ENCODE measurements at places on chromosomes 7 and 10.
A peak's percentile ranks its signal among the peaks of the same experiment; 100 is the strongest.

DNA sequence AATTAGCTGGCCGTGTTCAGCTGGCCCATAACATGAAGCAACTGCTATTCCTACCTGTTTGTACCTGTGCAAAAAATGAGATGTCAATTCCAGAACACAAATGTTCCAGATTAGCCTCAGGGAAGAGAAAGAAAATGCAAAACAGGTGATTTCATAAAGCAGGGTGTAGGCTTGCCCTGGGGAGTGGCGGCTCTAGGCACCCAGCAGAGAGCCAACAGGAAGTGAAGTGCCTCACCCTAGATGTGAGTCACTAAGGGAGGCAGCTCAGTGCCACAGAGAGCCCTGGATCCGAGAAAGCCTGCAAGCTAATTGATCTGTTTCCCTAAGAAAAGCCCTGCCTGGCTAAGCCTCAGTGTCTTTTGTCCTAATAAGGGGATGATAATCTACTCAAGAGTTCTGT lies 240.0 kb downstream of the ARHGAP21 start:
- DNase-seq = peak; percentile 18

- no peak for DNase-seq
These were observed 191.3 kb downstream of the CUX1 start for GRCh38 chr7:102008535-102009262.

- no peak for DNase-seq
These were observed 7.6 kb downstream of the ATP5F1C start for GRCh38 chr10:7795605-7796004.

GRCh38 chr7:138374119-138374693 lies 85.9 kb upstream of the TRIM24 start:
- no peak for DNase-seq

DNA sequence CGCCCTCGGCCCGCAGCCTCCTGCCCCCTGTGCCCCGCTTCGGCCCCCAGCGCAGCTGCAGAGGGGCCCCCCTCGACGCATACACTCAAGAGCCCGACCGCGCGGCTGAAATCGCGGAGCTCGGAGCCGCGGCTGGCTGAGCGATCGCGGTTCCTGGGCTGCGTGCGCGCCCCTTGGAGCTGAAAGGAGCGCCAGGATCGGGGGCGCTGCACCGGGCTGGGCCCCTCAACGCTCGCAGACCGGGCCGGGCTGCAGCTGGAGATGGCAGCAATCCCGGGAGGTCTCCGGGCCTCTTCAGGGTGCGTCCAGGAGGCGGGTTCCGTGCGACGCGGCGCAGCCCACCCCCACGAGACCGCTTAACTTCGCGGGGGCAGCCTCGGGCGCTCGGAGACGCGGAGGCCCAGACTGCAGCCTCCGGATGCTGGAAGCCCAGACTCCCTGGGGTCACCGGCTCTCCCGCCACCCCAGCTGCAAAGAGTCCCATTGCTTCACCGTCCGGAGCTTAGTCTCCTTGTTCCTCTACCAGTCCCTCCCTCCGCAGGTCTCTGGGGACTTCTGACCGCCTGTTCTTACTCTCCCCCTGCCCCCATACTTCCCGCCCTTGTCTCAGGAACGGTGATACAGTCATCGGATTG lies 73.0 kb upstream of the LRRC4 start:
- DNase-seq = no peak

GRCh38 chr10:49323171-49323895 lies 24.4 kb downstream of the C10orf71 start:
- DNase-seq = no peak

GRCh38 chr7:116298576-116298975 lies 88.2 kb downstream of the TES start:
- no peak for DNase-seq

GRCh38 chr10:123398180-123398591 lies 244.0 kb downstream of the BUB3 start:
- no peak for DNase-seq

GRCh38 chr10:14723052-14723689 lies 51.5 kb downstream of the FAM107B start:
- DNase-seq = peak; percentile 9

DNA sequence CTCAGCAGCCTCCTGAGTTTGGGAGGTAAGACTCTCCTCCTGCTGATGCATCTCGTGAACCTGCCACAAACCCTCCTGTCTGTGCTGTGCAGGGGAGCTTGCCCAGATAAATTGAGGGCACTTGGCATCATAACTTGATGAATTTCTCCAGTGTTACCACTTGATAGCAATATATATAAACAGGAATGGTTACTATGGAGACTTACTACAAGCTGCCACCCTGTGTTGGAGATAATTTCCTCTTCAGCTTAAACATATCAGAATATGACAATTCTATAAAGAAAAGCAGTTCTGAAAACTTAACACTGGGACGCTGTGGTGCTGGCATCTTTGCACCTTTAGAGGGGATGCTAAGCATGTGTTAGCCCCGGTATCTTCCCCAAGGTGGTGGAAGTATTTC lies 14.9 kb downstream of the PFKFB3 start:
- DNase-seq = no peak

- DNase-seq = peak; percentile 63
These were observed 1.1 kb upstream of the GTF2I start for GRCh38 chr7:74656441-74656836.

DNA sequence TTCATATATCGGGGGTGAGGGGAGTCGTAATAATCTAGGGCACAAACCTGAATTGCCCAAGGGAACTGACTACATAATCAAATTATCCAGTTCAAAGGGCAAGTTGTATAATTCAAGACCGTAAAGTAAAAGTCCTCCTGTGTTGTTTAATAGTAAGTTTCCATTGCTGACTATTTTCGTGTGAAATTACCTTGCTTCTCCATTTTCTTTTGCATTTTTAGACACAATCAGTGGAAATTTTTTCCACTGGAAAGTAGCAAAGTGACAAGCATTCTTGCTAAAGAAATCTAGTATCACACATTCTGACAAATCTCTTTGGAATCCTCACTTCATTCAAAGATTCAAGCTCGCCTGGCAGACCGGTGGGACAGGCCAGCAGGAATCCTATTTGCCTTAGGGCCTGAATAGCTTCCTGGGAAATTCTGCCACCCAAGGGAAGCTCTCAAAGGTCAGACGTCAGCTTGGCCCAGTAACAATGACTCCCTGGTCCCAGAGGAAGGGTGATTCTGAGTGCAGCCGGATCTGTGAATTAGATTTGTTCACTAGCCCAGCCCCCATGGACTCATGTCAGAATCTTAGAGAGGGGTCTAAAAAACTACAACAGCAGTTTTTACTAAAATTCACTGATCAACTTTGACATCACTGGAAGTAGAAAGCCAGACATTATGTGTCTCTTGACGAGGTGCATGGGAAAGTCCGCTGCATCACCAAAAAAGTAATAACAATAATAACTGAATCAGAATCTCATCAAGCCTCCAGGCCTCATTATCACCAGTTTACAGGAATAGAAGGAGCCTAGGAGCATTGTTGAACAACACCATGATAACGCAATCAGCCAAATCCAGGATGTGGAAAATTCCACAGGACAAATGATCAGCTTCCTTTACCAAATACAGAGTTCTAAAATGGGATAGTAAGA lies 161.0 kb downstream of the SKIDA1 start:
- DNase-seq = no peak

DNA sequence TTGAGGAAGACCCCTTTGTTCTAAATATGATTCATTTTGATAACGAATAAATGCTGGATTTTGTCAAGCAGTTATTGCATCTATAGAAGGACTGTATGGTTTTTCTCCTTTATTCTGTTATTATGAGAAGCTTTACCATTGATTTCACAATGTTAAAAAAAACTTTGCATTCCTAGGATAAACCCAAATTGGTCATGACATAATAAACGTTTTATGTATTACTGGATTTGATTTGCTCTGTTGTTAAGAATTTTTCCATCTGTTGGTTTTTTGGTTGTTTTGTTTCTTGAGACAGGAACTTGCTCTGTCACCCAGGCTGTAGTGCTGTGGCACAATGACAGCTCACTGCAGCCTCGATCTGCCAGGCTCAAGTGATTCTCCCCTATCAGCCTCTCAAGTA lies 2.2 kb upstream of the DNA2 start:
- no peak for DNase-seq

DNA sequence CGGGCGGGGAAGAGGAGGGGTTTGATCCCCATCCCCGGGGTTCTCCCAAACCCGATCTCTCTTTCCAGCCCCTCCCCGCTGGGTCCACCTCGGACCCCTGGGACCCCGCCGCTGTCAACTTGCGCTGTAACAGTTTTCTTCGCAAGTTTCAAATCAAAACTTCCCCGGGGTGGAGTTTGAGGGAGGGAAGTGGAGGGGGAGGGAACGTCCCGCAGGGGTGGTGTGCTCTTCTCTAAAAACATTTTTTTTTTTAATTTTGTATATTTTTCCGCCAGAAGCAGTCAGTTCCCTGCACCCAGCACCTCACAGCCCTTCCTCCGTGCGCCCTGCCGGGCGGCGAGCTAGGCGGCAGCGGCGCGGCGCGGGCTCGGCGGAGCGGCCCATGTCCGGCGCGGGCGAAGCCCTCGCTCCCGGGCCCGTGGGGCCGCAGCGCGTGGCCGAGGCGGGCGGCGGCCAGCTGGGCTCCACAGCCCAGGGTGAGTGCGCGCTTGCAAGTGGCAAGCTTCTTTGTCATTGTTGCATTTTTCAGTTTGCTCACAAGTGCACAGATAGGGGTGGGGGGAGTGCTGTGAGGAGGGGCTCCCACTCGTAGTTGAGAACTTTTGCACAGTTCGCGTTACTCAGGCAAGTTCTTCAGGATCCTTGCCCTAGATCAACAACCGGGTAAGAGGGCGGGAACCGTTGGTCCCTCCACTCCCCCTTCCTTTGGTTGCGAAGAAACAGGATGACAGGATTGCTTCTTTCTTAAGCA lies 933 bp downstream of the MDFIC start:
- peak; percentile 65 for DNase-seq

DNA sequence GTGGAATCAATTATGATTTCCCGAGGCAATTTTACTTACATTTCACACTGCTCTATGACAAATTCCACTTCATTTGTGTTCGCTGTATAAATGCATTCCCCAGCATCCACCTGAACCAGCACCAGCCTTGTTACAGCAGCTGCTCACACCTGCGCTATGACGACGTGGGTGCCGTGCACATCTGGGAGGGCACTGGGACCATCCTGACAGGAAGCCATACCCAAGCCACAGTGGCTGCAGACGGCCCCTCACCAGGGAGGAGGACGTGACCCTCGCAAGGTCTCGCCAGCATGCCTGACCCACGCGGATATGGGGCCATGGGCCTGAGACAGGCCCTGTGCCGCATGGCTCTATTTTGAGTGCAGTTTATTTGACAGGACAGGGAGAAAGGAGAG lies 201.3 kb downstream of the MAD1L1 start:
- DNase-seq = no peak

GRCh38 chr7:43693687-43694398 lies 35.5 kb downstream of the COA1 start:
- no peak for DNase-seq

DNA sequence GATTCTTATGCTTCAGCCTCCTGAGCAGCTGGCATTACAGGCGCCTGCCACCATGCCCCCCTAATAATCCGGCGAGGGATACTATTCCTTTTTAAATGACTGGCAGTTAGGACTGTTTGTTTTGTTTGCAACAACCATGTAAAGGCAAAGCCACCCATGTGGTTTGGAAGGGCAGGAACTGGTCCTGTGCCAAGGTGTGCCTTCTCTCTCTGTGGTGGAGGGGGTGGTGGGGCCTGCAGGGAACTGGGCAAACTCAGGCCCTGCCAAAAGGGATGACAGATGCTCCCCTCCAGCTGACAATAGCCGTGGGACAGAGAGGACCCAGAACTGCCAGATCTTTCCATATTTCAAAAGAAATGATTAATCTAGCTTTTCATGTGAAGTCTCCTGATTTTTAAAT lies 23.5 kb upstream of the WAPL start:
- DNase-seq = no peak

- no peak for DNase-seq
These were observed 131.3 kb upstream of the NPVF start for GRCh38 chr7:25359471-25360059.

- no peak for DNase-seq
These were observed 151.4 kb downstream of the PTPN20 start for GRCh38 chr10:47062441-47063200.

DNA sequence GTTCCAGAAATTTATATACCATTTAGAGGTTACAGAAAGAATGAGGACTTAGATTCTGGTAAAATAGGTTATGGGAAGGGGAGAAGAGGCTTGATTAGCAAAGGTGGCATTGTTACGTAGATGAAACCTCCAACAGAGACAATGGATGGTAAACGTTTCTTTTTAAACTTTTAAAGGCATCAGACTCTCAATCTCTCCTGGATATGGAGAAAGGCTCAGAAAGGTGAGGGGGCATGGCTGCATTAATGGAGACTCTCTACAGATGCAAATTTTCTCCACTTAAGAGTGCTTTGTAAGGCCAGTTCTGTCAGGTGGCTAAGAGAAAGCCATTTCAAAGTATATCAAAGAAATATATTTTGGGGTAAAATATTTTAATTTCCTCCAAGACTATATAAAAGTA lies 240.9 kb upstream of the PTER start:
- DNase-seq = no peak

- no peak for DNase-seq
These were observed 494.9 kb upstream of the AKR1E2 start for GRCh38 chr10:4331150-4331549.

DNA sequence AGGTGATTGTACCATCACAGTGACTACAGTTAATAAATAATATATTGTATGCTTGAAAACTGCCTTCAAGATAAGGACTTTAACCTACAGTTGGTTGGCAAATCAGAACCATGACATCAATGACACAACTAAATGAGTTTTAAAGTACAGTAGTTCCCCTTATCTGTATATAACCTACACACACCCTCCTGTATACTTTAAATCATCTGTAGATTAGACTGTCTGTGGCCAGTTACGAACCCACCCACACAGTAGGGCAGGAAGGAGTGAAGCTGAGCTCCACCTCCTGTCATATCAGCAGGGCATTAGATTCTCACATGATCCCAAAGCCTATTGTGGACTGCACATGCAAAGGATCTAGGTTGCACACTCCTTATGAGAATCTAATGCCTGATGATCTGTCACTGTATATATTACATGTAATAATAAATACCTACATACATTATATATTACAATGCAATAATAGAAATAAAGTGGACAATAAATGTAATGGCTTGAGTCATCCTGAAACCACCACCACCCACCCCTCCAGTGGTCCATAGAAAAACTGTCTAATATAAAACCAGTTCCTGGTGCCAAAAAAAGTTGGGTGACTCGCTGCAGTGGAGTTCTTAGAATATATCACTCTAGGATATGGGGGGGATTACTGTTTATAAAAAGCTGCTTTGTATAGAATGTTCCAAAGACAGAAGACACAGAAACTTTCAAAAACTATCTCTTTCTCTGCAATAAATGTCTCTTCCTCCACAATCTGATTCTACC lies 5.6 kb downstream of the TPK1 start:
- no peak for DNase-seq

- no peak for DNase-seq
These were observed 668.2 kb upstream of the IGFBP3 start for GRCh38 chr7:46589286-46589685.

DNA sequence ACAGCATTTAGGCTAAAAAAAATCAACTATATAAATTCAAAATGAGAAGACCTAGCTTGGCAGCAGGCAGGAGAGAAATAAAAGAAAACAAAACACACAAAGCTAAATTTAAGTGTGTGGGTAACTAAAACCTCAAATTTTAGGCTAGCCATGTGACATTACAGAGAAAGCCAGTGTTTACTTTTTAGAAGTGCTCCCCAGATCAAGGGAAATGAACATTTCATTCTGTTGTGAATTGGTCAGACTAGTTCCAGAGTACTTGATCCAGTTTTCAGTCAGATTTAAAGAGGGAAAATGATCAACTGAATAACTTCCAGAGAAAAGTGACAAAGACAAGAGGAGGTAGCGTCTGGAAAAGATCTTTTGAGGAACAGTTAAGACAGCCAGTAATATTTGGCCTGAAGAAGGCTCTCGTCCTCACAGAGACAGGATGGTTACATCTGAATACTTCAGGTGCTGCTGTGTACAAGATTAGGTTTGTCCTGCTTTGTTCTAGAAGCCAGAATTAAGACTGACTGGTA lies 563.4 kb downstream of the KCNMA1 start:
- no peak for DNase-seq
